Fibroblast of the aortic adventitia (primary cell): ENCODE measurements at places on chromosomes 3 and 15. TPM values are rescaled to one million over a fixed set of nuclear protein-coding genes. Genes with fewer than 3 reads are reported as not detected.

The HIGD2B gene
- not detected in 2 replicates for total RNA-seq

The SERINC4 gene
- total RNA-seq = 0.18 TPM in 1 of 2 replicates, not detected in the other

The LMOD3 gene
- total RNA-seq = not detected in 2 replicates

The HRG gene
- not detected in 2 replicates for total RNA-seq

The SMCO1 gene
- not detected in 2 replicates for total RNA-seq

The GOLGA6A gene
- not detected in 2 replicates for total RNA-seq

The CTXN2 gene
- total RNA-seq = not detected in 2 replicates

The RPS17 gene
- total RNA-seq = 1,865 and 2,773 TPM in 2 replicates

The THOC7 gene
- 44.9 and 68.0 TPM in 2 replicates for total RNA-seq

The FBXW12 gene
- total RNA-seq = 0.27 TPM in 1 of 2 replicates, not detected in the other

The CRABP1 gene
- total RNA-seq = not detected in 2 replicates

The P2RY1 gene
- 0.81 and 1.1 TPM in 2 replicates for total RNA-seq

The RAB7A gene
- 96.8 and 166 TPM in 2 replicates for total RNA-seq

The OXTR gene
- total RNA-seq = 6.1 and 7.0 TPM in 2 replicates

The NSMCE3 gene
- 8.2 and 9.0 TPM in 2 replicates for total RNA-seq

DNA sequence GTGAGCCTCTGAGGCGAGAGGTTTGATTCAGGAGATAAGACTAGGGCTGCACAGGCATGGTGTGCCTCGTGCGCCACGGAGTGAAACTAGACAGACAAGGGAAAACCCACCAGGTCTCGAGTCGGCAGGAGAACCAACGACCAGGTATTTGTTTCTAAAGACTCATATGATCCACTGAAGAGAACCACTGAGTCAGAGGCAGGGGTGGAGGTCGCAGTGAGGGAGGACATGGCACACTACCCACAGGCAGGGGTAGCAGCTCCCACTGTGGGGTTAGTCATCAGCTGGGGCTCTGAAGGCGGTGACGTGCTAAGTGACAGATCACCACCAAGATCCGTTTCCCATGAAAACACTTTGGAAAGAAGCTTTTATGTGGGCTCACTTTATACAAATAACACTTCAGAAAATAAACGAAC, 45.7 kb downstream of the CHSY1 start:
- DNase-seq = peak; percentile 39

DNA sequence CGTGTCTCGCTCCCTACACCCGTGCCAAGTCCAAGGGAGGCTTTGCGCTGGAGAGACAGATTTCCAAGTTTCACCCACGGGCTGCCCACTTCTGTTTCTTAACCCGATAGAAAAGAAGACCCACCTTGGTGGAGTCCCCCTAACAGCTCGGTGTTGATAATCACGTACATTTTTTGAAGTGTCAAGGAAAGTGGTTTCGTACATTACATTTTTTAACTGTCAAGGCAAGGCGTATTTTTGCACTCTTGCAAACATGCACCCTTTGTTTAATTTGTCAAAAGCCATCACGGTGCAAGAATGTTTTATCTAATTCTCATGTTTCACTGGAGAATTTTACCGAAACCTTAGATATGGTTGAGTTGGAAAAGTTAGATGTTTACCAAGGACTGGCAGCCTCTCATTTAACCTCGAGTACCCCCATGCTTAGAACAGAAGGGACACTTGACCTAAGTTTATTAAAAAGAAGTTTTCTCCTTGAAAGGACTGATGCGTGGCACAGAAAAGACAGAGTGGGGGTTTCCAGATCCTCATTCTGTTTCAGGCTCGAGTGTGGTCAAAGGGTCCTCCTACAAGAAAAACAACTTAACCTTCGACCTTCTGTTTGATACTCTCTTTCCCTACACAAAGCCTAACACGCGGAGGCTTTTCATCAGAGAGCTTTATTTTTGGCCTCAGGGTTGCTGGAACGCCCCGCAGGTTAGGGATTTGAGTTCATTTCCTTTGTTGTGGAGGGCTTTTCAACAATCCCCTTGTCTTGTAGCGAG, 882 bp downstream of the GXYLT2 start:
- peak; percentile 56 for DNase-seq

DNA sequence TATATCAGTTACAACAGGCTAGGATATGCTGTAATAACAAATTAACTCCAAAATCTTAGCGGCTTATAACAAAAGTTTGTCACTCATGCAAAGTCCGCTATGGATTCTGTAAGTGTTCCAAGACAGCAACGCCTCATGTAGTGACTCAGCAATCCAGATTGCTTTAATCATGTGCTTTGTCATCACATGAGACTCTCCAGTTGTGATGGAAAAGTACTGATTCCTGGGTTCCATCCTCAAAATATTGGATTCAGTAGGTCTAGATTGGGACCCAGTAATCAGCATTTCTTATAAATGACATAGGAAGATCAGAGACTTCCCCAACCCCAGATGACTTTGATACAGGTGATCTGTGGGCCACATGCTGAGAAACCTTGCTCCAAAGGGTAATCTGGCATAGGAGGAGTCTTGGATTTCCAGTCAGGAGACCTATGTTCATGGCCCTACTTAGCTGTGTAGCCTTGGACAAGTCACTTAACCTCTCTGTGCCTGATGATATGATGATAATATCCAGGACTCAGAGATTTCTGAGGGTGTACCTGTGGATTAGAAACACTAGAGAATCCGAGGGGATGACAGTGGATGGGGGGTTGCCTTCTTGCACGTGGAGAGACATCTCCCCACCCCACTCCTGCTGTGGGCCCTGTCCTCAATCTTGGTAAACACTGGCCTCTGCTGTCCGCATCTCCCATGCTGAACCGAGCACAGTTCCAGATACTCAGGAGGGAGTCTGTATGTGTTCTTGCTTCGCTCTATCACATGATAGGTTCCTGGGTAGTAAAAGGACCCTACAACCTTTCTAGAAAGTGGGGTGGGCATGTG, 65.5 kb downstream of the CORO2B start:
- peak; percentile 89 for DNase-seq

DNA sequence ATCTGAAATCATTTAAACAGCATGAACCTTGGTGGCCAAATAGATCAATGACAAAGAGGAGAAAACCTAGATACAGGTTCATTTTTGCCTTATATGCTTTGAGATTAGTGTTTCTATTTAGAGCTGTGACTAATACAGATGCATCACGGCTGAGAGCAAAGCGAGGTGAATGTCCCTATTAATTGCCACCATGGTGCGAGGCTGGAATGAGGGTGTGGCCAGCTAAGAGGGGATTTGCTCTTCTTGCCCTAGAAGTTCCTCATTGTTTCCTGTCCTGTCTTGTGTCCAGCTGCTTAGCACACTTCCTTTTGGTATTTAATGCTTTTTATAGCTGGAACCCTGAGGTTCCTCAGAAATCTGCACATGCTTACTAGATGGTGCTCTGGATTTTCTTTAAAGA, 339.1 kb upstream of the RGMA start:
- no peak for DNase-seq

GRCh38 chr15:97654481-97655076, 305.9 kb upstream of the ARRDC4 start:
- DNase-seq = no peak

DNA sequence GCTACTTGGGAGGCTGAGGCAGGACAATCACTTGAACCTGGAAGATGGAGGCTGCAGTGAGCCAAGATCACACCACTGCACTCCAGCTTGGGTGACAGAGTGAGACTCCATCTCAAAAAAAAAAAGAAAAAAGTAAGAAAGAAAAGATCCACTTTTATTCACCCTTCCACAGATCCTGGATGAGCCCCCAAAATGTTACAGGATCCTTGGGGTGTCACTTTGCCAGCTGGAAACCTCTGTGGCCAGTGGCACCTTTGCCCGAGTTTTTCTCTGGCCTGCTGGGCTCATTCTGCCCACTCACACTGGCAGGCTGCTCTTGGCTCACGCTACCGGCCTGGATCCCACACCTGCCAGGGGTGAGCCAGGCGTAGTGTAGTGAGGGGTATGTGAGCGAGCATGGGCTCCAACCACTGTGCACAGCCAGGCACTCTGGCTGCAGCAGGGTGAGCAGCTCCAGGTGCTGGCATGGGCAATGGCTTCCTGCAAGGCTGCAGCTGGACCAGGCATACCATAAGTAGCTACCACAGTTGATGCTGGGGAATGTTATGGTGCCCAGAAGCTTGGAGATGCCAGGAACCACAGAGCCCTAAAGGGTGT, 57.8 kb upstream of the C15orf39 start:
- DNase-seq = no peak

- DNase-seq = peak; percentile 43
These were observed 29.0 kb downstream of the TTBK2 start for GRCh38 chr15:42891569-42891968.

DNA sequence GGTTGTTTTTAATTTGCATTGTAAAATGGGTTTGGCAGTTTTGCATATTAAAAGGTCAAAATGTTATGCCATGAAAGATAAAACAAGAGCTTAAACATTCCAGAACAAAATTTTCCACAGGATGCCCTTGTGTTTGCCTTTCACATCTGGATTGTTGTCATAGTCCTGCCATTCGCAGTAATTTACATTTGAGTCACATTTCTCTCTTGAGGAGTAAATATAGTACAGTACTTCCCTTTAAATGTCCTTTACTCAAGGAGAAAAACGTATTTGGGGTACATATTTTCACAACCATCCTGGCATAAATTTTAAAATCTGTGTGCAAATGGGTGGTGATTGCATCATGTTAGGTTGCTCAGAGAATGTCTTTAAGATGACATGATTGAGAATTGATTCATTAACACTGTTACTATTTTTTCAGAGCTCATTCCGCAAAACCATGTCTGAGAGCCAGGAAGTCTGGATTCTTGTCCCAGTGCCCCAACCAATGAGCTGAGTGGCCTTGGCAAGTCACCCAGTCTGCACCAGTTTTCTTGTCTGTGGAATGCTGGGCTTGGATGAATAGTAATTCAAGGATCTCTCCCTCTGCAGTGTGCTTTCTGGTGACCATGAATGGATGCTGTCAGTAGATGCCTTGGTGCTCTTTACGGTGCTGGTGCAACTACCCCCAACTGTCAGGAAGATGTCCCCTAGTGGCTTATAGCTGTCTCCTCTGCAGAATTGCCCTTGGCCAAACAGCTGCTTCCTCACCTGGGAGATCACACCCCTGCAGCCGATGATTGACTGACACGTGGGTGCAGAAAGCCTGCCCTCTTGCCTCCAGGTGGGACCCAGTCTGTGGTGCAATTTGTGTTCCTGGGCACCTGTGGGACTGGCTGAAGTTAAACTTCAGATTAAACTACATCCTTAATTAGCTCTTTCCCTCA, 43.0 kb downstream of the ABHD5 start:
- peak; percentile 89 for DNase-seq

DNA sequence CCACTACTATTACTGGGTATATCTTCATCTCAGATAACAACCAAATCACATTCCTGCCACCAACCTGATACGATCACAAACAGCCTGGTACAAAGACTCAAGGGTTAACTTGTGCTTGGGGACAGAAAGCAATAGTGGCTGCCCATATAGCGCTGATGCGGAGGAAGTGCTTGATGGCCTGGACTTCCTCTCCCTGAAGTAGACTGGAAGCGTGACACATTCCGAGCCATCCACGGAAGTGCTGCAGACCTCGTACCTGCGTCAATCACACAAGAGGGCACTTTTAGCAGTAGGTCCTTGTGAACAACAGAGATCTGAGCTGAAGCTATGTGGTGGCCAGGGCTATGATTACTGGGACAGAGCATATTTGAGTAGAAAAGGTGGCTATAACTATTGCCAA, 17.3 kb upstream of the C3orf62 start:
- no peak for DNase-seq

- no peak for DNase-seq
These were observed 155.1 kb upstream of the FRMD4B start for GRCh38 chr3:69540706-69541581.

GRCh38 chr3:100040451-100041225, 73.7 kb downstream of the FILIP1L start:
- peak; percentile 91 for DNase-seq

DNA sequence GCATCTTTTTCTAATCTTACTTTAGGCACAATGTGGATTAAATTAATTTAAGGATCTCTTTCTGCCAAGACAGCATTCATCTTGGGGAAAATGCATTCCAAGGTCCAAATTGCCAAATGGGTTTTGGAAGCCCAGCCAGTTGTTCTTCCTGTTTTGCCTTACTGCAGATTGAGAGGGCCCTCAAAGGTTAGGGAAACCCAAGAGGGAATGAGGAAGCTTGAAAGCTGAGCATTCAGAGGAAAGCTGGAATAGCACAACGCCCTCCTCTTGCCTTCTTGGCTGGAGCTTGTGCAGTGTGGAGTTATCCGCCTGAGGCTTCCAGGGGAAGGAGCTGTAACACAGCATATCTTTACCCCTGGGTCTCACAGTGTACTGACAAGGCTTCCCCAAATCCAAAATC, 18.2 kb upstream of the SACM1L start:
- DNase-seq = peak; percentile 95

GRCh38 chr3:47042231-47042791, 62.8 kb downstream of the NBEAL2 start:
- DNase-seq = no peak

DNA sequence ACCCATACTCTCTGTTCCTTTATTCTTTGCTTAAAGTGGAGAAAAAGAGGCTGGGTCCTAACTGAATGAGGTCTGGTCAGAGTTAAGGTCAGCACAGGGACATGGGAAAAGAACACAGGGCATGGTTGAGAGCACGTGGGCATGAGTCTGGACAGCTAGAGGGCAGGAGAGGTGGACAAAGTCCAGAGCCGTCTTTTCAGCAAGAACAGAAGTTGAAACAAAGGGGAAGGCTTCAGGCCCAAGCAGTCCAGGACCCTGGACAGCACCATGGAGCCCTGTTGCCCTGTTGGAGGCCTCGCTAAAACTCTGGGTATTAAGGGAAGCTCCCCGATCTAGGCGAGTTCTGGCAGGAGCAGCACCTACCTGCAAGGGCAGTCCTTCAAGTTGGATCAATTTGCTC, 50.7 kb downstream of the XYLB start:
- peak; percentile 40 for DNase-seq

DNA sequence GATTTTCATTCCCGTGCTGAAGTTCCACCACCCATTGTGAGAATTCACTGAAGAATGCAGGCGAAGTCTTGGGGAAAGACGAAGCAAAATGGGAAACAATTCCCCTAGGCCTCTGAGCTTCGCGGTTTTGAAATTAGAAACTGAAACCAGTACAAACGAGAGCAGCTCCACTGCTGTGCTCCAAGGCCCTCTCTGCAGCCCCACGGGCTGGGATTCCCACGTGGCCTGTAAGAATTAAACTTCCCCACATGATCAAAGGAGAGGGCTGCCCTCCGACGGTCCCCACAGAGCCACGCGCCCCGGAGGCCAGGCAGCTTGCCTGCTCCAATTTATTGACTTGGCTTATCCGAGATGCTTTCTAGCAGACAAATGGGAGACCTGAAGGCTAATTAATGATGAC, 144.0 kb downstream of the GREM1 start:
- DNase-seq = peak; percentile 73

DNA sequence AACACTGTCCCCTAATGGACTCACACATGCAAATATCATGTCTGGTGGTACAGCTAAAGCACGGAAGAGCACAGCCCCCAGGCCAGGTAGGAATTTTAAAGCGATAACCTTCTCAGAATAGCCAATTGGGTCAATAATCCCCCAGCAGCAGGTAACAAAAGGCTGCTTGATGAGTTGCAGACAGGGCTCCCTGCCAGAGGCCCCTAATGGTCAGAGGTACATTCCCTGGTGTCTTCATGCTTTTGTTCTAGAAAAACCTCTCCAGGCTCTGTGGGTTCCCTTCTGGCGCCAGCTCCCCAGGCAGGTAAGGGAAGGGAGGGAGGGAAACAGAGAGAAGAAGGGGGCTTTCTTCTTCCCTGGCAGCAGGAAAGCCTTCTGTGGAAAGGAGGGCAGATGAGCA, 43.4 kb upstream of the PRTG start:
- DNase-seq = no peak

- DNase-seq = no peak
These were observed 44.8 kb downstream of the PDIA5 start for GRCh38 chr3:123111640-123112039.

- DNase-seq = no peak
These were observed 6.1 kb downstream of the RHCG start for GRCh38 chr15:89490081-89490813.

- DNase-seq = no peak
These were observed 292.3 kb downstream of the TLE3 start for GRCh38 chr15:69805248-69805953.
